ENCODE measurements at places on chromosomes 6 and 20.

- no peak for DNase-seq
Measured at GRCh38 chr20:34995696-34996095, 40.0 kb downstream of the MYH7B start.

GRCh38 chr6:21241231-21242130 lies 352.1 kb upstream of the SOX4 start:
- no peak for DNase-seq

- no peak for DNase-seq
Measured at GRCh38 chr6:168636147-168637004, 195.4 kb downstream of the SMOC2 start.

GRCh38 chr6:56043761-56044160 lies 168.4 kb upstream of the BMP5 start:
- no peak for DNase-seq

GRCh38 chr20:46599227-46599987 lies 49.0 kb upstream of the OCSTAMP start:
- DNase-seq, result no peak

DNA sequence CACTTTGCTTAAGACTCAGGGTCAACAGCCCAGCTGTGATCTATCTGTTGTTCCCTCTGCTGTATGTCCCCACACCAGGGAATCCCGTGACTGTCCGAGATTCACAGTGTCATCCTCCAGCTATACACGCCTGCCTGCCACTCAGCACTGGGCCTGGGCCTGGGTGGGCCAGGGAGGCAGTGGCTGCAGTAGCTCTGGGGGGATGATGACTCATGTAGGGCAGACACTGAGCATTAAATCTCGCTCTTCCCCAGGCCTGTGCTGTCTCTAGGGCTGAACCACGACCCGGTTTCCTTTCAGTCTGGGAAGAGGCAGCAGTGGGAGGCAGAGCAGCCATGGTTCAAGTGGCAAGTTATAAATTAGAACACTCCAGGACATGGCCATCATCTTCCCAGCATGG lies 173.9 kb downstream of the LRFN2 start:
- no peak for DNase-seq

- no peak for DNase-seq
Measured at GRCh38 chr20:53742685-53743081, 149.0 kb upstream of the ZNF217 start.
